Stimulated activated CD4-positive, alpha-beta T cell treated with anti-CD3 and anti-CD28 coated beads, TNF-alpha, amount 100 ng/mL, for 1 hour (primary cell): ENCODE measurements at places on chromosomes 12 and 14.
A peak's percentile ranks its signal among the peaks of the same experiment; 100 is the strongest.

GRCh38 chr14:103846543-103847450 lies 578 bp downstream of the PPP1R13B start:
- no peak for DNase-seq

DNA sequence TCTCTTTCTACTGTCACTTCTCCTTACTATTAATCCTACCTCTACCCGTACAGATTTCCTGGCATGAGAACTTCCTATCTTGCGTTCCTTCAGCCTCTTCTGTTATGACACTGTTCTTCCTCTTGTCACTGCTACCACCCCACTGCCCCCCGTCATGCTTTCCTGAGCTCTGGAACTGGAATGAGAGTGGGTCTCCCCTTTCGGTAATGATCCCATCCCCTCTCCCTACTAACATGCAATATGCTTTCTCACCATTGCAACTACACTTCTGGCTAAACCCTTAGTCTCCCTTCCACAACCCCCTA lies 4.9 kb upstream of the AP1G2 start:
- DNase-seq, result no peak

GRCh38 chr12:45760333-45760732 lies 30.8 kb downstream of the ARID2 start:
- no peak for DNase-seq

GRCh38 chr12:40170593-40170992 lies 54.2 kb upstream of the LRRK2 start:
- no peak for DNase-seq

GRCh38 chr14:99729991-99730875 lies 46.1 kb downstream of the CYP46A1 start:
- DNase-seq, result peak; percentile 67

GRCh38 chr12:120817559-120818330 lies 86.4 kb downstream of the SPPL3 start:
- DNase-seq, result no peak

DNA sequence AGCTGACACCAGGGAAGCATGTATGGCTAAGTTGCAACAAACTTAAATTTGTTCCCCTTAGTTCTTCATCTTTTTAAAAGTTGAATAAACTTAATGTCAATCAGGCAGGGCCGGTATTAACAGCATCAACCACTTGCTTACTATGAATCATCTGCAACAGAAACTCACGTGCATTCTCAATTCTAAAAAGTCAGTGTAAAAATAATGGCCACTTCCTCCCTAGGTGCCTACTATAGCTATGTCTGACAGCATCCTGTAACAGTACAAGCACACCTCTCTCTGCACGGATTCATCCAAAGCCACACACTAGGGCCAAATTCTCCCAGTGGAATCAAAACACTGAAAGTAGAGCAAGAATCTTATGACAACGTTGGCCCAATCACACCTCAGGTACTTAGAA lies 48.6 kb downstream of the PPP1R36 start:
- DNase-seq, result no peak

- no peak for DNase-seq
Measured at GRCh38 chr12:92634730-92635129, 68.1 kb upstream of the PLEKHG7 start.

DNA sequence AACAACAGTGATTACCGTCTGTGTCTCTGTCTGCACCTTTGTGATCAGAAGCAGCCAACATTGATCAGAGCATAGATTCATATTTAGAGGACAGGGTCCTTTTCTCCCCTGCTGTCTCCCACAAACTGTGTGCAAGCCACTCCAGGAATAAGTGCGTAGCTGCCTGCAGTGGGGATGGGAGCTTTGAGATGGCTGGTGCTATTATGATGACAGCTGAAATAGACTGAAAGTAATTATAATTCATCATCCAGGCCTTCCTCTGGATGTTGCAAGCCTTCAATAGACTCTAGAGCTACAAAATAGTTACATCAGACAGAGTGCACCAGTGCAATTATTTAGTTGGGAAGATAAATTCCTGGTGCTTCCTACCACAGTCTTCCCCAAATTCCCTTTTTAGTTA lies 68.1 kb downstream of the BORCS5 start:
- no peak for DNase-seq

DNA sequence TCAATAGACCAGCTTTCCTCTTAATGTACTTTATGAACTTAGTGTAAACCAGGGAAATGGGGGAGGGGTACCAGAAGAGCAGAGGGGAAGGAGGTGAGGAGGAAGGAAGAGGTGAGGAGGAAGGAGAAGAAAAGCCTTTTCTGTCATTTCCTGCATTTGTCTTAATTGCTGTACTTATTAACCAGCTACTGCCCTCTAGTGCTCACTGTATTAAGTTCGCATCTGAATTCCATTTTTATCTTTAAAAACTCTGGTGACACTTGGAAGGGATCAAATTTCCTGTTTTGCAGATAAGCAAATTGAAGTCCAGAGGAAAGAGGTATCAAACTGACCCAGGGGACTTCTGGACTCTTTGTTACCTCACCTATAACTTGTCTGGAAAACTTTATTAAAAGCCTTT lies 22.2 kb downstream of the MANSC1 start:
- no peak for DNase-seq

DNA sequence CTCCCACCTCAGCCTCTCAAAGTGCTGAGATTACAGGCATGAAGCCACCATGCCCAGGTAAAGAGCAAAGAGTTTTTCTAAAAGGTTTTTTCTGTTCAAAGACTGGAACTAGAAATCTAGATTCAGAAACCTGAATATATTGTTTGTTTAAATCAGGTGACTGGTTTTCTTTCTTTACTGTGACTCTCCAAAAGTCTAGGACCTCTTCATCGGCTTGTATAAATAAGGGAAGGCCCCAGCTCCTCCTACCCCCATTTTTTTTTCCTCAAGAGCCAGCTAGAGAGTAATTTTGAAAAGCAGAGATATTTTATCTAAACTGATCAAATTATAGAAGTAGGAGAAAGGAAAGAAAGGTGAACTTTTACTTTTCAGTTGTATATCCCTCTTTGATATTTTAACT lies 48.0 kb downstream of the TMEM116 start:
- no peak for DNase-seq

GRCh38 chr14:104681689-104682074 lies 7.7 kb upstream of the INF2 start:
- no peak for DNase-seq

DNA sequence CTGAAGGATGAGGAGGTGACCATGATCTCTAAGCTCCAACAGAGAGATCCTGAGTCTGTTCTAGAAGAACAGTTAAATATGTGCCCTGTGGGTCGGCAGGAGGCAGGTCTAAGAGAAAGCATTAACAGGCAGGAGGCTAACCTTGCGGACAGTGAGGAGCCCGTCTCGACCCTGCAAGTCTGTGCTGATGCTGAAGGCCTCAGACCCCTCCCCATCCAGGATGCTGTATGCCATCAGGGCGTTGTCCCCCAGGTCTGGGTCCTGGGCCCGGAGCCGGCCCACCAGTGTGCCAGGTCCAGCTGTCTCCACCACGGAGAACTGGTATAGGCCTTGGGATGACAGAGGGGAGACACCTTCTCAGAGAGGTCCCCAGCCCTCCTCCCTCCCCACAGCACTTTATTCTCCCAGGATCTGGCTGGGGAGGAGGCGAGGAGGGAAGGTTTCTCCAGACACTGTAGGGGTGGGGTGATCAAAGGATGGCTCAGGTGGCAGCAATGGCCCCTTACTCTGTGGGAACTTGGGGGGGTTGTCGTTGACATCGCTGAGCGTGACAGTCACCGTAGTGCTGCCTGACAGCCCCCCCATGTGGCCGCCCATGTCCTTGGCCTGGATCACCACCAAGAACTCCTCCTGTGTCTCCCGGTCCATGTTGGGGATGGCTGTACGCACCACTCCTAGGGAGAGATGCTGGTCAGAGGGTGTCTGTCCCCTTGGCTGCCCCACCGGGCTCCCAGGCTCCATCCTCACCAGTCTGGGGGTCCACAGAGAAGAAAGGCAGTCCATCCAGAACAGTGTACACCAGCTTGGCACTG lies 3.1 kb downstream of the CDH24 start:
- DNase-seq, result no peak

GRCh38 chr14:32590157-32590556 lies 261.1 kb downstream of the AKAP6 start:
- DNase-seq, result no peak

- no peak for DNase-seq
Measured at GRCh38 chr14:59067127-59067894, 121.2 kb upstream of the DAAM1 start.

- no peak for DNase-seq
Measured at GRCh38 chr12:115988625-115989563, 288.6 kb downstream of the MED13L start.

DNA sequence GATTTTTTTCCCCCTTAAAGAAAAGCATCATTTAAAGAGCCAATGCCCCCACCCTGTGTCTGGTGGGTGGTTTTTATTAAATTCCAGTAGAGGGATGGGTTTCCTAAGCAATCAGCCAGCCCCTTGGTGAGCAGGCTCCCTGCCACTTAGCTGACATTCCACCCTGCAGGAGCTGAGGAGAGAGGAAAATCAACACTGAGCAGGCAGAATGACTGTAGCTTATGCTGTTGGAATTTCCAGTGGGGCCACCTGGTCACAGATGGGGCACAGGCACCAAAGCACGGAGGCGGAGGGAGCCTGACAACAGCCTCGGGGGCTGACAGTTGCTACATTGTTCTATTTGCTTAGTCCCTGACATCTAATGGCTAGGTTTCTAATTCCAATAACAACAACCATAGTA lies 127.7 kb downstream of the TMEM30B start:
- no peak for DNase-seq

DNA sequence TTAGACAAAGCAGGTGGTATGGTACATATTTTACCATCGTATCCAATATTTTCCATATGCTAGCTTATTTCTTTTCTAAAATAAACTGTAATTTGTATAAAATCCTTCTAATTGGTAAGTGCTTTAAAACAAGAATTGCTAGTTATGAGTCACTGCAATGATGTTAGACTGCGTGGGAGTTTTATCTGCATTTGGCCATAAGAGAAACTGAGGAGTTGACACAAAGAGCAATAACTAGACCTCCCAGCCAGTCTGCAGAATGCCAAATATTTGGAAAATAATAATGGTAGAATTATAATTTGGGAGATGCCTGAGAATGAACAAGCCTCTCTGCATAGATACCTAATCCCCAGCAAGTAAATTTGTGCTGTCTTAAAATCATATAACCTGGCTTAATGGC lies 61.7 kb upstream of the PTPRR start:
- no peak for DNase-seq

DNA sequence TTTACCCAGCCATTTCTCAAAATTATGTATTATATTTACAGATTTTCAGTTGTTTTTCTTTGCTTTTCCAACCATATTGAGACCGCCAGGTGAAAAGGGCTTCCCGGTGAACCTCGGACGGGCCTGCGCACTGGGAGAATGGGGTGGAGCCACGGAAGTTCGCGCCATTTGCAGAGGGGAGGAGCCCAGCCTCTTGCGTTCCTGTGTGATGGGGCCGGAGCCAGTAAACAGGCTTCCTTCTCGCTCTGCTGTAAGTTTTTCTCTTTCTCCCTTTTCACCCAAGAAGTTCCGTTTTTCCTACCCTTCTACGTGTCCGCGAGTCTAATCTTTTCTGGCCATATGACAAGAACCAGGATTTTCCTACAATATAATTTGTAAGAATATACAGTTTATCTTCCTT lies 1108.8 kb upstream of the SEL1L start:
- DNase-seq, result no peak

DNA sequence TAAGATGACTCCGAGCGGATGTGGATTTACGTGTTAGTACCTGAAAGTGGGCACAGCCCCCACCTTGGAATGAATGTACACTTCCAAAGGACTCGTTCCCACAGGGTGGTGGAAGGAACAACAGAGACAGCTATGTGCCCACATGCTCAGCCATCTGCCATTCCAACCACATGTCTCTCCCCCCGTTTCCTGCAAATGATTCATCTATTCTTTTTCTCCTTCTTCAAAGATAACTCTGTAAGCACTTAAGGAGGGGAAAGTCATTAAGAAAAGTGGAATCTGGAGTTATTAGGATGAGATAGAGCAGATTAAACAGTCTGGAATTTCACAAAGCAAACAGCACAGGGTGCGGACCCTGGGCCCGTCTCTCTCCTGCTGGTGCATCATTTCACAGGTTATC lies 18.5 kb upstream of the DUSP6 start:
- no peak for DNase-seq

GRCh38 chr14:54366736-54367735 lies 29.8 kb upstream of the CDKN3 start:
- no peak for DNase-seq

GRCh38 chr14:35341751-35342488 lies 49.7 kb downstream of the PSMA6 start:
- no peak for DNase-seq

- DNase-seq, result no peak
Measured at GRCh38 chr12:75825686-75826085, 205.9 kb downstream of the PHLDA1 start.

- no peak for DNase-seq
Measured at GRCh38 chr14:57136669-57137328, 131.9 kb downstream of the EXOC5 start.
